ENCODE measurements at places on chromosomes 5 and 9.

DNA sequence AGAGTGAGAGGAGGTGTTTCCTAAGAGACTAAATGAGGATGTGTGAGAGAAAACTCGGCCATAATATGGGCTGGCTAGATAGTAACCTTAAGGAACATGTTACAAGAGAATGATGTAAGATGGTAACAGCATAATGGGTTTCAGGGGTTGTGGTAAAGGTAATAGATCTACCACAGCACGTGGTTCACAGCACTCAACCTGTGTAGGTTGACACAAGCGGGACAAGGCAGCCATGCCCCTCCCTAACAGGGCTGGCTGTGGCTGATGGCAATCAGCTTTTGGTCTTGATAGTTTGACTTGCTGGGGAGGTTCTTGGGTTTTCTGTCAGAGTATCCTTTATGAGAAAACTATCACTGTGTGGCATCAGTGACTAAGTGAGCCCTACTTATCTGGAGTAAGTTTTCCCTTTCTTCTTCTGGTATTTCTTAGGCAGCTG is 138.6 kb downstream of the TRIO start:
- DNase-seq: no peak

- DNase-seq: no peak
Measured at GRCh38 chr9:100294341-100294740, 58.4 kb downstream of the TEX10 start.

DNA sequence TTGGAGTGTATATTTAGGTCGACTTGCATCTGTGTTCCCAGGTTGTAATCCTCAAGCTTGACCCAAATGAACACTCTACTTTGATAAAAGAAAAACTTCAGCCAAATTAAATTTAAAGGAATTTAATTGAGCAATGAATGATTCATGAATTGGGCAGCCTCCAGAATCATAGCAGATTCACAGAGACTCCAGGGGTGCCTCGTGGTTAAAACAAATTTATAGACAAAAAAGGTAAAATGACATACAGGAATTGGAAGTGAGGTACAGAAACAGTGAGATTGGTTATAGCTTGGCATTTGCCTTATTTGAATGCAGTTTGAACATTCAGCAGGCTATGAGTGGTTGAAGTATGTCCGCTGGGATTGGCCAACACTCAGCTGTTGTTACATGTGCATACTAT is 21.6 kb upstream of the SPATA31D4 start:
- DNase-seq: no peak

DNA sequence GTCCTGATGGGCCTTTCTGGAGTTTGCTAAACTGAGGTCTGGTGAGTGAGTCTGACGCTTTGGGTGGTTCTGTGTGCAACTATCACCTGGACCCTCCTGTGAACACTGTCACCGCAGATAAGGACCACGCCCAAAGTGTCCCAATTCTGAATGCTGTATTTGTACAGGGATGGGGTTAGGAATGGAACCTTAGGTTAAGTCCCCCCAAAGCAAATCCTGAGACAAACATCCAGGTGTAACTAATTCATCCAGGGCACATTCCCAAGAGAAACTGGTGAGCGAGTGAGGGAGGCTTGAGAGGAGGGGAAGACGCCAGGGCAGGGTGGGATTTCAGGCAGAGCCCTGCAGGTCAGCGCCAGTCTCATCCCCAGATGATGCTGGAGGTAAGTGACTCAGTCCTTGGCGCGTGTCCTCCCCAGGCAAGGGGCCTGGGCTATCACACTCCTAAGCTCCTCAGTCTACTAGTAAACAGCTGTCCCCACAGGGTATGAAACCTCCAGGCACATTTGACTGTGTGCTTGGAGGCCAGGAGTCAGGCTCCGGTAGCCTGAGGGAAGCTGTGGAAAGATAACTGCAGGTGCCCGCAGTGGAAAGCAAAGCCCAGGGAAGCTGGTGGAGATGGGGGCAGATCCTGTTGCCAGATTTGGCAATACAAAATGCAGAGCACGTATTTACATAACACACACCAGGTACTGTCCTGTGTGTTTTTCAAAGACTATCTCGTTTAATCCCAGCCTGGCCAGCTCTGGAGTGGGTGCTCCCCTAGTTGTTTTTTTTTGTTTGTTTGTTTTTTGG is 66.7 kb downstream of the IL6ST start:
- DNase-seq: no peak

- DNase-seq: no peak
Measured at GRCh38 chr5:169289520-169289919, 11.4 kb downstream of the SLIT3 start.

GRCh38 chr5:172178301-172178987 is 9.6 kb downstream of the STK10 start:
- no peak for DNase-seq

- DNase-seq: no peak
Measured at GRCh38 chr5:168707716-168708695, 128.8 kb upstream of the PANK3 start.

- no peak for DNase-seq
Measured at GRCh38 chr9:8234316-8234715, 434.7 kb upstream of the DMAC1 start.

GRCh38 chr9:120710110-120710981 is 3.9 kb downstream of the MEGF9 start:
- DNase-seq: no peak

GRCh38 chr9:127452691-127453090 is 1.4 kb downstream of the LRSAM1 start:
- no peak for DNase-seq

GRCh38 chr5:77851176-77852067 is 75.3 kb upstream of the TBCA start:
- DNase-seq: no peak

GRCh38 chr9:127841087-127841835 is 13.2 kb downstream of the ENG start:
- no peak for DNase-seq

- DNase-seq: no peak
Measured at GRCh38 chr5:149770236-149770635, 40.1 kb downstream of the PPARGC1B start.

- DNase-seq: no peak
Measured at GRCh38 chr5:110536120-110537115, 190.1 kb downstream of the TMEM232 start.

DNA sequence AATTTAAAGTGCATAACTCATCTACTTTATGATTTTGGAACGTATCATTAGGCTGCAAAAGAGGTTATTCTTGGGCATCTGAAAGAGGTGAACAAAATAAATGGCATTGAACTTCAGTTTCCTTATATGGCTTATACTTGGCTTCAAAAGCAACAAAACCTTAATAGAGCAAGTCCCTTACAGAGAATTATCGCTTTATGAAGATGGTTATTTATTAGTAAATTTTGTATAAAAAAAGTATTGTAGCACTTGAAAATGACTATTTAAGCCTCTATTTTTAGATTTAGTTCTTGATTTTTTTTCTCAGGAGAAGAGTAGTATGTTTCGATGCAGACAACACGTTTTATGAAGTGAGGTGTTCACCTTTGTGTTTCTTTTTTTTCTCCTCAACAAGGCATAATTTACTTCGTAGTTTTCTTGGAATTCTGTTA is 2.0 kb downstream of the ERBIN start:
- DNase-seq: no peak

DNA sequence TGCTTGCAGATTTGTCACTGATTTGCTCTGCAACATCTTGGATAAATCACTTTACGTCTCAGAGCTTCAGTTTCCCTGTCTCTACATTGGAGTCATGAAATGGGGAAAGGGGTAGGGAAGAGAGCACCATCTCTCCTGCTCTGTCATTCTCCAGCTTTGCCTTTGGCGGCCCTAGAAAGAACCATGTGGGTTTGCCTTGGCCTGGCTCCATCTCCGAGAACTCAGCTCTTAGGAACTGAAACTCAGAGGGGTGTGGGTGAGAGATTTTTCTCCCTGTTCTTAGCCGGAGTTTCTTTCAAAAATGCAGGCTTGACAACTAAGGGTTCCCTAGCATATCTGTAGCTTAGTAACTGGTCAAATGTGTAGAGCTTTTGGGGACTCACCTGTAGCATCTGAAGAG is 123.5 kb downstream of the SMARCA2 start:
- DNase-seq: no peak

- no peak for DNase-seq
Measured at GRCh38 chr5:154178661-154179060, 11.9 kb upstream of the GALNT10 start.

GRCh38 chr5:146388386-146388785 is 49.7 kb downstream of the POU4F3 start:
- DNase-seq: no peak

DNA sequence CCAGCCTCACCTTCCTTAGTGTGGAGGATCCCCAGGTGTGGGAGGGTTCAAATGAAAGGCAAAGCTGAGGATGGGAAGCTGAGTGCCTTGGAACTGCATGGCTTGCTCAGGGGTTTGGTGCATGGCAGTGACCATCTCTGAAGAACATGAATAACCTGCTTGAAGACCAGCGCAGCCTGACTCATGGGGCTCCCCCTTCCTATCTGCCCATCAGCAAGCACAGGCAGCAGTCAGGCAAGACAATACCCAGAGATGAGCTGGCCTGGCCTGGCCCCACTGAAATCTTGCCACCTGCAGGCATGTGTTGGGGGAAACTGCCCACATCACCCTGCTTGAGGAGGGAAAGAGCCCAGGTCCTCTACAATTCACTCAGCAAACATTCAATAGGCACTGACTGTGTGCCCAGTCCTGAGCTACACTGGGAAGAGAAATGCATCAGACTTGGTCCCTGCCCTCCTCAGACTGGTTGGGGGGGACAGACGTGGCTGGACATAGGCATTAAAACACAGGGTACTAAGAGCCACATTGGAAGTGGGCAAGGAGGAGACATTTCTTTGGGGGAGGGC is 105.0 kb upstream of the ALDH1B1 start:
- no peak for DNase-seq

DNA sequence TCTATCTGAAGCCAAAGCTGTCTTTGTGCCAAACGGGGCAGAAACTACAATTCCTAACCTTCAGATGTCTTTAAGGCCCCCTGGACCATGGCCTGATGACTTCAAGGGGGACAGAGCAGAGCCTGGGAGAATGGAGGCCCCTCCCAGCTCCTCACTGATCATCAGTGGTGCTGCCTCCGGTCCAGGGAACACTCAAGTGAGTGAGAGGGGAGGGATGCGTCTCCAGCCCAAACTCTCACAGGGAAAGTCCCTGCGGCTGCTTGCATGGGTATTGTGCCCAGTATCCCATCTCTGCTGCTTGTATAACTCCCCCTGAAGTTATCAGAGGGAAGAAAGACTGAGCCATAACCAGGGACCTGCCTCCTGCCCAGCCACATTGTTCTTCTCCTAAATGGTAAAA is 231.5 kb upstream of the PANK3 start:
- DNase-seq: no peak

- DNase-seq: no peak
Measured at GRCh38 chr9:6417186-6417585, 4.2 kb downstream of the UHRF2 start.

DNA sequence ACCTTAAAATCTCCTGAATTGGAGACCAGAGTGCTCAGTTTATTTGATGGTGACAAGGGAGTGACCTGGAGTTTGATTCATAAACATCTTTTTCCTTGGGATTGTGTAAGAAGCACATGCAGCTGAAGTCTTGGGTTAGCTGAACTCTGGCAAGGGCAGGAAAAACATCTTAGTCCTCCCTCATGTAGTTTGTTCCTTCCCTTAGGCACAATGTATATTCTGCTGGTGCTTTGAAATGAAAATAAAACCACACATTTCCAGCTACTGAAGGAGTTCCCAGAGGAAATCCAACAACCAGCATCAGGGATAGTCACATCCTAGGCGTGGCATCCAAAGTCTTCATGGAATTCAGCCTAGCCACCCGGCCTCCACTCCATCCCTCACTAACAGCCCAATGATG is 95.2 kb upstream of the PAPPA start:
- no peak for DNase-seq

DNA sequence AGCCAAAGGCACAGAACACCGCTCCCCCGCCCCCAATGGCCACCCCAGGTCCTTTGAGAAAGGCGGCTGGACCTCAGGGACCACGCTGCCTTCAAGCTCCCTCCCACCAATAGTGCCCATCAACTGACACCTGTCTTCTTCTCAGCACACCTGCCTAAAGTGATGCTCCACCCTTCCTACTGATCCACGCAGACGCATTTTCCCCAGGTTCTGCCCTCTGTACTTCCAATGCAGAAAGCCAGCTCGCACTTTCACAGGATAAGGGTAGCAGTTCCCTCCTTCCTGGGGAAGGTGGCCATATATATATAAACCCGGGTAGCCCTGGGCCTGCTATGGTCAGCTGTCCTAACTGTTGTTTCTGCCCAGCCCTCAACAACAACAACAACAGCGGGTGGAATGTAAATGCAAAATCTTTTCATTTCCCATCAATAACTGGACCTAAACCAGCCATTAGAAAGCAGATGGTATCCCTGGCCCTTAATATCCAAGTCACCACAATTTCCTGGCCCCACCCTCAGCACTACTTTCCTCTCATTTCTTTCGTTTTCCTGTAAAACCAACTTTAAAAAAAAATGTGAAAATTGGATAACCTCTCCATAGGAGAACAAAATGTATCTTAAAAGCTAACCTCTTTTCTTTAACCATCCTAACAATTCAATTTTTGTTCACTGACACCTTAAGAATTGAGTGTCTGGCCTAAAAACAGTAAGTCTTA is 1.7 kb downstream of the GOLM1 start:
- DNase-seq: peak; percentile 94

- no peak for DNase-seq
Measured at GRCh38 chr9:19410594-19410993, 1.8 kb downstream of the ACER2 start.

DNA sequence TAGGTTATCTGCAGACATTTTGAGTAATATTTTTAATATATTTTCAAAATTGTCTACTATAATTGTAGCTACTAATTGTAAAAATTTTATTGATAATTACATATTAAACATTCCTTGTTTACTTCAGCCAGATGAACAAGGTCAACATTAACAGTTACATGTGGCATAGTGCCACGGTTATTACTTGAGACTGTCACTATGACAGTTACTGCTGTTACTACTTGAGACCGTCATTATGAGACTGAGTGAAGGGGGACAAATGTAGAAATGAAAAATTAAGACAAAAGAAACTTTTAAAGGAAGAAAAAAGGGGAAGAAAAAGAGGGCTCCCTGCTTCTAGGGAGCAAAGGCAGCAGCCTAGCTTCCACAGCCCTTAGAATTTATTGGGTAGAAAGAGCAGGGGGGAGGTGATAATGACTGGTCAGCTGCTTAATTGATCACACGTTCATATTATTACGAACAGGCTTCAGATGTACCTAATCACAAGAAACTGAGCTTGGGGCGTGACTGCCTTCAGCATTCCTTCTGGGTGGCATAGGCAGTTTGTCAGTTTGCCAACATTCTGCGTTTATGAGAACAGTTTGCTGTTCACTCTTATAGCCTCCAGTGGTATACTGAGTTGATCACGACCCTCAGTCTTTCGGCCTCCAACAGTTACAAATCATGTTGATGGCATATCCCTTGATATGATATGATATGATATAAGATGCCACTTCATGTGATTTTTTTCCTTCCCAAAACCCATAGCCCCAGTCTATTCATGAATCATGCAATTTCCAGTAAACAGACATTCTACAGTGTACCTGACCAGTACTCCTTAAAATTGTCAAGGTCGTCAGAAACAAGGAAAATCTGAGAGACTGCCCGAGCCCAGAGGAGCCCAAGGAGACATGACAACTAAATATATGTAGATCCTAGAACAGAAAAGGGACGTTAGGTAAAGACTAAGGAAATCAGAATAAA is 13.1 kb downstream of the MARCHF6 start:
- DNase-seq: no peak
